ENCODE measurements at places on chromosomes 13 and 19.

GRCh38 chr19:10190026-10190425 is 4.7 kb downstream of the DNMT1 start:
- no peak for DNase-seq

DNA sequence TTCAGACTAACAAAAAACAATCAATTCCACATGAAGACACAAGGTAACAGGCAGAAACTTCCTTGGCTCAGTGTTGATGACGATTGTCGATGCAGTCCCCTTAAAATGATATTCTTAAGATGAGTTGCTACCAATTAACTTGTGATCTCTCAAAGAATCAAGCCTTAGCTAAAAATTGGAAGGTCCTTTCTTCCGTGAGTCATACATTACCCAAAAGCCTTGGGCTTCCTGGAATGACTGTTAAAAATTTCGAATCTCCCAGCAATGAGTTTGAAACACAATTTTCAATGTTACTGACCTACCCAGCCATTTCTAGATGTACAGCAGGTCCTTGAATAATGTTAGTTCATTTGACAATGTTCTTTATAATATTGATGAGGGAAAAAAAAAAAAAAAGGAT is 28.0 kb upstream of the RB1 start:
- no peak for DNase-seq

GRCh38 chr19:18762125-18763023 is 28.7 kb downstream of the COMP start:
- no peak for DNase-seq

GRCh38 chr13:44876782-44877324 is 112.4 kb downstream of the NUFIP1 start:
- DNase-seq, result no peak

- DNase-seq, result no peak
Observed at GRCh38 chr19:10979951-10980381, 19.1 kb downstream of the SMARCA4 start.

GRCh38 chr13:32300920-32301319 is 14.2 kb downstream of the ZAR1L start:
- no peak for DNase-seq

DNA sequence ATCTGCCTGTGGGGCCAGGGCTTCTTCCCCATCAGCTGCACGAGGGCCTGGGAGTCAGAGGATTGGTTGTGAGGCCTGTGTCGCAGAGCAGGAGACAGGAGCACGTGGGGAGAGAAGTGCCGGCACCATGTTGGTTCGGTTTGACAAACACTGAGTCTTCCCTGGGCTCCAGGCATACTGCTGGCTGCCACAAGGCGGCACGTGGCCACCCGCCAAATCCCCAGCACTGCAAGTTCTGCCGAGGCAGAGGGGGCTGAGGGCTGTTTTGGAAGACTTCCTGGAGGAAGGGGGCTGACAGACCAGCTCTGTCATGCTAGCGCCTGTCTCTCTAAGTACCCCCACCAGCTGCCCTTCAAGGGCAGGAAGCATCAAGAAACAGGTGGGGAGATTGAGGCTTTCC is 9.5 kb downstream of the SHANK1 start:
- DNase-seq, result no peak

DNA sequence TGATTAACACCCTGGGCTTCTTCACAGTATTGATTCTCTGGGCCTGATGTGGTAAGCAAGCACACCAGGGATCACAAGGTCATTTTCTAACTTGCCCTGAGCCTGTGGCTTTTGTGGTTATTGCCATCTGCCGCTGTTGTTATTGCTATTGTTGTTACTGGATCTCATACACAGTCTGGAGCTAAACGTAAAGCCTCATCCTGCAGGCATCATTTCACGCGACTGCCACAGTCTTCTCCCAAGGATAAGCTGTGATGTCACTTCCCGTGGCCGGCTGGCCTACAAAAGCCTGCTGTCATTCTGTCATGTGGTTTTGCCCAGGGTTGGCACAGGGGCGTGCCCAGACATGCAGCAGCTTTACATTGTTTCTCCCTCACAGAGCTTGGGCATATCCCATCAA is 154.0 kb upstream of the GPR12 start:
- peak; percentile 23 for DNase-seq

DNA sequence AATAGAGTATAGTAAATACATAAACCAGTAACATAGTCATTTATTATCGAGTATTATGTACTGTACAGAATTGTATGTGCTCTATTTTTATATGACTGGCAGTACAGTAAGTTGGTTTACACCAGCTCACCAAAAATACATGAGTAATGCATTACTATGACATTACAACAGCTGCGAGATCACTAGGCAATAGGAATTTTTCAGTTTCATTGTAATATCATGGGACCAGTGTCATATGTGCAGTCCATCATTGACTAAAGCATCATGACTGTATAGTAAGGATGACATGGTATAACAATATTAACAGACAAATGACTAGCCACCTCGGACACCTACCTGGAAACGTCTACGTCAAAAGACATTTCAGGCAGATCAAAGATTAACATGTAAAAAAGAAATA is 33.6 kb downstream of the ATP7B start:
- no peak for DNase-seq

DNA sequence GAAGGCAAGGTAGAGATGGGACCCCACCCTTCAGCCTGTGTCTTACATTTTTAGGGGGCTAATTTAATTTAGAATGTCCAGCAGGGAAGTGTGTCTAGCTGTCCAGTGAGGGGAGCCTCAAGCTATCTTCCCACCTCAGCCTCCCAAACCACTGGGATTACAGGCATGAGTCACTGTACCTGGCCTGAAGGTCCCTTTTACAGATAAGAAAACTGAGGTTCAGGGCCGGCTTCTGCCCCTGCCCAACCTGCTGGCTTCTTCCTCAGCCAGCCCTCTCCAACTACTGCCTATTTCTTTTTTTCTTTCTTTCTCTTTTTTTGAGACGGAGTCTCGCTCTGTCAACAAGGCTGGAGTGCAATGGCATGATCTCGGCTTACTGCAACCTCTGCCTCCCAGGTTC is 19.4 kb upstream of the HOMER3 start:
- no peak for DNase-seq

GRCh38 chr13:27658546-27658945 is 36.9 kb downstream of the POLR1D start:
- DNase-seq, result no peak

GRCh38 chr19:40263440-40264313 is 21.5 kb downstream of the AKT2 start:
- DNase-seq, result no peak

GRCh38 chr19:5873617-5874199 is 3.4 kb upstream of the FUT5 start:
- no peak for DNase-seq

DNA sequence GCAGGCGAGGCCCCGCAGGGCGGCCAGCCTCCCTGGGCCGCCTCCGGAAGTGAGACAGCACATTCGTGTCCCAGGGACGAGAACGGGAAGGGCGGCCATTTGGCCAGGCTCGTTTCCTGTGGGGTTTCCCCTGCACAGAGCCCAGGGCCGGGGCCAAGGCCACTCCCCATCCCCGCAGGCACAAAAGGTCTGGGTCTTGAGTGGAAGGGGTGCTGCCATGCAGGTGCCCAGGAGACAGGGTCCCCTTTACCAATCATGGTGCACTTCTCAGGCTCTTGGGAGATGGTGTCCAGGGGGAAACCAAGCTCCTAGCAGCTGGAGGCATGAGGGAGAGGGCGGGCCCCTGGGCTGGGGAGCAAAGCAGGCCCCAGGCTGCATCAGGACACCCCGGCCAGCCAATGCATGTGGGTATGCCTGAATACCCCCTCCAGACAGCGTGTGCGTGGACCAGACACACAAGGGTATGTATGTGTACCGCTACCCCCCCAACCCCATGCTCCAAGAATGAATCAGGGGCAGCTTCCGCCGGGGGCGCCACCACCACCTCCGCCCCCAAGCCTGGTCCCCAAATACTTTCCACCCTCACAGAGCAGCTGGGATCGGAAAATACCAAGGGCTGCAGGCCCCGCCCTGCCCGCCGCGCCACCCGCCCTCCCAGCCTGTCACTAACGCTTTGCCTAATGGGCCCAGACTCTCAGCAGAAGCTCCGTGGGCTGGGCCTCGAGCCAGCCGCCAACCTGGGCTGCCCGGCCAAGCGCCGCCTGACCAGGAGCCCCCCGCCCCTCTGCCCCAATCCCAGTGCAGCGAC is 37.6 kb upstream of the NANOS3 start:
- DNase-seq, result peak; percentile 77

Data from T-helper 1 cell (primary cell).